ENCODE measurements at places on chromosomes 1 and 21.
A peak's percentile ranks its signal among the peaks of the same experiment; 100 is the strongest.

- DNase-seq: no peak
Measured at GRCh38 chr1:205424901-205425600, 3.2 kb upstream of the LEMD1 start.

GRCh38 chr1:64330839-64331238, 127.4 kb downstream of the UBE2U start:
- DNase-seq: no peak

DNA sequence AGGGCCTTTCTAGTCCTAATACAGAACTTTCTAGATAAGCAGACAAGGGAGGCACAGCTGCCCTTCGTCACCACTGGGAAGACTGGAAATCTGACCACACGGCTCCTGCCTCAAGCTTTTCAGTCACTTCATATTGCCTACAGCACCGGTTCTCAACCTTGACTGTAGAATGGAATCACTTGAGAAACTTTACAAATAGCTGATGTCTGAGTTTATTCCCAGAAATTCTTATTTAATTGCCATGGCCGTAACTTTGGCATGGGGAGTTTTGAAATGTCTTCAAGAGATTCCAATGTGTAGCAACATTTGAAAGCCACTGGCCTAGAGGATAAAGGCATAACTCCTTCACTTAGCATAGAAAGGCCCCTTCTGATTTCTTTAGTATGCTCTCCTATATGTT, 42.4 kb upstream of the STMN1 start:
- no peak for DNase-seq

GRCh38 chr1:170668209-170669106, 4.5 kb downstream of the PRRX1 start:
- no peak for DNase-seq

- no peak for DNase-seq
Measured at GRCh38 chr1:40948741-40949443, 30.6 kb upstream of the CTPS1 start.

DNA sequence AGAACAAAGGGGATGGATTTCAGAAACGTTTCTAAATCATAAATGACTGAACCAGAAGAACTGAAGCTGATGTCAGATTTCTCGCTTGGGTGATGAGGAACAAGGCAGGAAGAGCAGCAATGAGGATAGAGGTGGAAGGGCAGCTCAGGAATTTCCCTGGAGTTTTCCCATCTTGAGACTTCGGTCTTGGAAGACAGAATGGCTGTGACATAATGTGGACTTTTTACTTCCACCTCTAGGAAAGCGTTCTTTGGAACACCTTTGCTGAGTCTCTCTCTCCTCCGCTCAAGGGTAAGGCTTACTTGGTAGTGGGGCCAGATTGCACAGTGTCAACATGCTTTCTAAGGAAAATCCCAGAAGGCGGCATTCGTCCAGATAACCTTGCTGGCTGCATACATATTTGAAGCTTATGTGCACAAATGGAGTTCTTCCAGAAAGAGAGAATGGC, 36.6 kb downstream of the DEGS1 start:
- no peak for DNase-seq

- no peak for DNase-seq
Measured at GRCh38 chr1:13901039-13901438, 201.1 kb downstream of the PRDM2 start.

DNA sequence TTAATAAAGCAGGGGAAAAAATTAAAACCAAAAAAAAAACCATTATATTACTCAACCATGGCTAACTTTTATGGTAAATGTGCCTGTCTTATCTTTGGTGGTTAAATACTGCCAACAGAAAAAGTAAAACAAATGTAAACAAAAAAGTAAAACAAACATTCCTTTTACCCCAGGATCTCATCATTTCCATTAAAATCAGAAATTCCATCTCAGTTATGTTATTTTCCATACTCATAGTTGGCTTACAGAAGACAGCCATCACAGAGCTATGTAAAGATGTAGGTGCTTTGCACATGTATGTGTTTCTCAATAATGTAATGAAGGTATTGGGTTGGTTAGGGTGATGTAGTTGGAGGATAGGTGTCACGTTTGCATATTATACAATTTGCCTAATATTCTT, 185.0 kb downstream of the KCNK2 start:
- DNase-seq: no peak

DNA sequence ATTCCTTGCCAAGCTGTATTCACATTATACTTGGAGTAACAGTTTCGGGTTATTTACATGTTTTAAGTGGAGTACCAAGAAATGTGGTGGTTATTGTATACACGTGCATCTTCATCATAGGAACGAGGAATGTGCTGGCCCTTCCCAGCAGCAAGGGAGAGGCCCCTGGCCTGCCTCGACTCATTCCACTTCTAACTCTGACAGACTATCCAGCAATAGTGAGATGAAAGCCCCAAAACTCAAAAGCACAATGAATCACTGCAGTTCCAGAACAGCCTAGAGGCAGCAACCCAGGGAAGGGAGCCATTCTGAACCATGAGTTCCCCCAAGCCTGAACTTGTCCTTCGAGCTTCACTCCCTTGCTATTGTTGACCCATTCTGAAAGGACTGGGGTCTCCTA, 23.1 kb downstream of the FAM89A start:
- DNase-seq: no peak

- no peak for DNase-seq
Measured at GRCh38 chr1:67534627-67535065, 104.4 kb upstream of the SERBP1 start.

DNA sequence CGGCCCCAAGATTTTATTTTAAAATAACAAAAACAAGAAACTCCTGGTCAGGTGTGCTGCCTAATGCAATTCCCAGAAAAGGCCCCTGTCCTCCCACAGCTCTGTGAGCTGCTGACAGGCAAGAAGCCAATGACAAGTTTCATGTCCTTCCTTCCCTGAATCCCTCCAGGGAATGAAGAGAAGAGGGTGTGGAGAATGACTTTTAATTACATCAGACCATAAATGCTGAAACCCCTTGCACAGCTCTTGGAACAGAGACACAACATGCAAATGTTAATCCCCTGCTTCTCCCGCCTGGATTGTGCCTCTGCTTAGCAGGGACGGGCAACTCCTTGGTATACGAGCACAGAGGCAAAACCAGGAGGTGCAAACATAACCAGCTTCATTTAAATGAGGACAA, 228.1 kb upstream of the CAMK1G start:
- no peak for DNase-seq

GRCh38 chr1:162538815-162539431, 22.6 kb upstream of the UAP1 start:
- DNase-seq: no peak

DNA sequence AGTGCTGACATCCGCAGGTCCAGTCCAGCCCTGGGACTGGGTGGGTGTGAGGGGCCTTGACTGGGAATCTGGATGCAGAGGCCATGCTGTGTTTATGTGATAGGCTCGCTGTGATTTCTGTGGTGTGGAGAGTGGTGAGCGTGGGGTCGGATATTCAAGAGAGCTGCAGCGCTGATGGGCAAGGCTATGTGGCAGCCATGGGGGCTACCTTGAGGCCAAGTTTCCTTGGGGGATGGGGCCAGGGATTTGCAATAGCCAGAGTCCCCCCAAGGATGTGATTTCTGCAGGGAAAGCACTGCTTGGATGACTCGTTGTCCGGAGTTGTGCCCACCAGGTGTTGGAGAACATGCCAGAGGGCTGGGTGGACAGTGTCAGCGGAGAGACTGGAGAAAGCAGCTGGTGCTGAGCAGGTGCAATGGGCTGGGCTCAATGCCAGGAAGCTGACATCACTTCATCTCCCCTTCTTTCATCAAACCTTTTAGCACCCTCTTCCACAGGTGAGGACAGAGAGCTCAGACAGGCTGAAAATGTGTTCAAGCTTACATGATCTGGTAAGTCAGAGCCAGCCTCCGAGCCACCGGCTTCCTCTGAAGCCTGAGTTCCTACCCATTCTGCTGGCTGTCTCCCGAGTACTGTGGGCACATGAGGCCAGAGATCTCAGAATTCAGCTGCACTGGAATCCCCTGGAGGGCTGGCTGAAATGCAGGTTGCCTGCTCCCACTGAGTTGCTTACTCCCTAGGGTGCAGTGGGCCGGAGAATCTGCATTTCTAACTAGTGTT, 132.9 kb downstream of the RHOU start:
- peak; percentile 53 for DNase-seq

DNA sequence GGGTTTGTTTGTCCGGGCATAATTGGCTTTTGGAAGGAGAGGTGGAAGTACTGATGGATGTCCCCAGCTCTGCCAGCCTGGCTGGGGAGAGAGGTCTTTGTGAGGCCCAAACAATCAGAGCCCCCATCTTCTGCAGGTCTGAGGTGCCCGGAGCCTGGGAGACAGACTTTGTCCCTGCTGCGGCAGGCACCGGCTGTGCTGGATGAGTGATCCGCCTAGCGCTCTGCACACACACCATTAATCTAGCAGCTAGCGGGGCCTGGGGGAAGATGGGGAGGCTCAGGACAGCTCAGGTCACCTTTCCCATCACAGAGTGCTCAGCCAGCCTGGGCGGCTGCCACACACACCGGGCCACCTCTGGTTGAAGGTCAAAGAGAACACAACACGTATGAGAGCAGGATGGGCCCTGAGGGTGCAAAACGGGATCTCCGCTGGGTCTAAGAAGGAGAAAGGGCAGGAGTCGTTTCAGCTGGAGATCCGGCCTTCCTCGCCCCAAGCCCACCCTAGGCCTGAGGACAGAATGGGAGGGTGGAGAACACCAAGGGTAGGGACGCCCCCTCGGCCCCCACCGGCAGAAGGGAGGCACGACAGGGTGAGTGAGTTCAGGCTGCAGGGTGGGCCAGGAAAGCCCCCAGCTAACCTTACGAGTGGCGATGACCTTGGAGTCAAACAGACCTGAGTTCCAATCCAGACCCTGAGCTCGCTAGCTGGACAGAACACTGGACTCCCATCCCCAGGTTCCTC, 341.8 kb downstream of the NPHP4 start:
- no peak for DNase-seq

GRCh38 chr1:224640587-224640986, 24.5 kb downstream of the CNIH3 start:
- DNase-seq: no peak

DNA sequence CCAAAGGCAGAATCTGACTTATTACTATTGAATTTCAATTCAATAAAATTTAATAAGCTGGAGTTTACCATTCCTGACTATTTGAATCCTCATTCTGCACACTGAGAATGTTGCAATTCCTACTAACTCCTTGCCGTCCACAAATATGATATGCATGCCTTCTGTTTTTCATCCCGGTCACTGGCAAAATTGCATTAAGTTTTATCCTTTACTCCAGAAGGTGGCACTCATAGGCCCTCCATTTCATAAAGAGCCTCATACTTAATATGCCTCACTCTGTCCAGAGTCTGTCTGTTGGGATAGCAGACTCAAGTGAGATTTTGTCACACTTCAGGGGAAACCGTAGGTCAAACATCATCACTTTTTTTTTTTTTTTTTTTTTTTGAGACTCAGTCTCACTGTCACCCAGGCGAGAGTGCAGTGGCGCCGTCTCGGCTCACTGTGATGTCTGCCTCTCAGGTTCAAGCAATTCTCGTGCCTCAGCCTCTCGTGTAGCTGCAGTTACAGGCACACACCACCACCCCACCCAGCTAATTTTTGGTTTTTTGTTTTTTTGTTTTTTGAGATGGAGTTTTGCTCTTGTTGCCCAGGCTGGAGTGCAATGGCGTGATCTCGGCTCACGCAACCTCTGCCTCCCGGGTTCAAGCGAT, 27.3 kb downstream of the F11R start:
- DNase-seq: no peak

- DNase-seq: no peak
Measured at GRCh38 chr1:24191860-24192259, 4.8 kb upstream of the IFNLR1 start.

DNA sequence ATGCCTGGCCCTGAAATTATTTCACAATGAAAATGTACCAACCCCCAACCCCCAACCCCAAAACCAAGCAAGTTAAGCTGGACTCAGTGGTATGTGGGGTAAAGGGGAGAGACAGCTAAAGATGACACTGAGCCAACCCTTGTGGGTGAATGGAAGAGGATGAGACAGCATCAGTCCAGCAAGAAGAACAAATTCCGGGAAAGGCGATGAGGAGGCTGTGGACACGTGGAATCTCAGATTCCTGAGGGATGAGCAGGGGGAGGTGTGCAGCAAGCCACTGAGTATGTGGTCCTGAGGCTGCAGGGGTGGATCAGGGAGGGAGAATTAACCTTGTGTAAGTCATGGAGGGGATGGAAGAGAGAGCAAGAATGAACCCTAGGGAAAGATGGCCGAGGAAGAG, 14.4 kb upstream of the ZNF362 start:
- DNase-seq: no peak

- no peak for DNase-seq
Measured at GRCh38 chr1:168135116-168135920, 1.4 kb downstream of the GPR161 start.

DNA sequence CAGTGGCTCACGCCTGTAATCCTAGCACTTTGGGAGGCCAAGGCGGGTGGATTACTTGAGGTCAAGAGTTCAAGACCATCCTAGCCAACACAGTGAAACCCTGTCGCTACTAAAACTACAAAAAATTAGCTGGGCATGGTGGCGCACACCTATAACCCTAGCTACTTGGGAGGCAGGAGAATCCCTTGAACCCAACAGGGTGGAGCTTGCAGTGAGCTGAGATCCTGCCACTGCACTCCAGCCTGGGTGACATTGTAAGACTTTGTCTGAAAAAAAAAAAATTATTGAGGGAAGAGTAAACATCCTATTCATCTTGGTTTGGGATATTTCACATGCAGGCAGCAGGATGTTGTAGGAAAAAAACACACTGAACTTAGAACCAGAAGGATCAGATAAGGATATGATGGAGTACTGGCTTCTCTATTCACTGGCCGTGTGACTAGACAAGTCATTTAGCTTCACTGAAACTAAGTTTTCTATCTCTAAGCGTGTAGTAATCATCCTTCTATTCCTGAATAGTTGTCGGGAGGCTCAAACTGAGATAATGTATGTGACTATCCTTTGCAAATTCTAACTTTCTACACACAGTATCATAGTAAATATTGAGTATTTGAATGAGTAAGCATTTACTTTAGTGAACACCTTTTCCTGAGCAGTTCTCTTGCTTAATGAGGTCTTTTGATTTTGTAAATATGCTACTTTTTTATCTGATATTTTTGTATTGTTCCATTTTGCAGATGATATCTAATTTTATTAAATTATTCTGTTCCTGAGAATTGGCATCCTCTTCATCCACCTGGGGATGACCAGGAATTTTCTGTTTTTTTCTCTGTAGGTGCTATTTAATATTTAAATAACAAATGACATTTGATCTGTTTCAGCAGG, 18.2 kb downstream of the CAP1 start:
- DNase-seq: no peak
